ENCODE measurements at places on chromosomes 3 and 15.
A peak's percentile ranks its signal among the peaks of the same experiment; 100 is the strongest.

DNA sequence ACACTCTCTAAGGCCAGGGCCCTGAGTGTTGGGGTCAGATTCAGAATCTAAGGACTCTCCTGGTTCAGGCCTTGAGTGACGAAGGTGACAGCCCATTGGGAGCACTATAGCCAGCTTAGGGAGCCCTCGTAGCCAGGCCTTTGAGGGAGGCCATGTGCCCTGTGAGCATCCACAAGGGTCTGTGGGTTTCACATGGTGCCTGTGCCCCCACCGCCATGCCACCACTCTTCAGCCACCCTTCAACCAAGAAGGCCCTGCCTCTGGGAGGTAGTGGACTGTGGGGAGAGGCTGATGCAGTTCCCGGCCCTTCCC, 37.5 kb downstream of the TSPAN3 start:
- DNase-seq = no peak

- no peak for DNase-seq
These were observed 46.1 kb downstream of the MCTP2 start for GRCh38 chr15:94277485-94277884.

DNA sequence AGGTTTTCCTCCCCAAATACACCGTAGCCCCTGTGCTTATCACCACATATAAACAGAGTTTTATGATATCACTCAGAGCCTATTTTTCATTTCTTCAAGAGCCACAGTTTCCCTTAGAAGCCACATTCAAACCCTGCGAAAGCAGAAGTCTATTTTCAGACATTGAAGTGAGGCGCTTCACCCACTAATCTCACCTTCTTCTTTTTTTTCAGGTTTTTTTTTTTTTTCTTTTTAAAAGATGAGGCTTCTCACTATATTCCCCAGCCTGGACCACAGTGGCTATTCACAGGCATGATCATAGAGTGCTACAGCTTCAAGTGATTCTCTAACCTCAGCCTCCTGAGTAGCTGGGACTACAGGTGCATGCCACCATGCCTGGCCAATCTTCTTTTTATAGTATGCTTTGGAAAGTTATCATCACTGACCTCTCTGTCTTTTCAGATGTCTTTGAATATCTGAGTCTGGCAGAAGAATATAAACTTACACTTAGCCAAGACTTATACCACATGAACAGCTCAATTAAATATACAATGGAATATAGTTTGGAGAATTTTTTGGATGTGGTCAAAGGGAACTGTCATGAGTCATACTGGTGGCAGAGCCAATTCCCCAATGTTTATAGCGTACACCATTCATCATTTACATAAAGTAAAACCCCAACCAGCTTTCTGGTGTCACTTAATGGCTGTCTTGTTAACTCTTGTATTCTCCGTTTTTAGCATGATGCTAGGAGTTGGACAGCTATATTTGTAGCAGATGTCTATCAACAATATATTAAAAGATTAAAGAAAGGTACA, 59.7 kb upstream of the CCDC50 start:
- DNase-seq = peak; percentile 58

GRCh38 chr3:179972881-179973423, 63.8 kb downstream of the PEX5L start:
- DNase-seq = no peak

GRCh38 chr15:63968700-63969099, 77.6 kb downstream of the DAPK2 start:
- no peak for DNase-seq

GRCh38 chr3:98730338-98730737, 32.8 kb upstream of the ST3GAL6 start:
- DNase-seq = no peak

GRCh38 chr15:38904298-38904697, 339.7 kb upstream of the RASGRP1 start:
- DNase-seq = no peak

GRCh38 chr15:63338170-63338569, 43.5 kb downstream of the CA12 start:
- DNase-seq = peak; percentile 61

GRCh38 chr15:20348291-20348899, 193.2 kb downstream of the GOLGA6L6 start:
- DNase-seq = no peak

GRCh38 chr15:39106950-39107349, 473.9 kb upstream of the THBS1 start:
- DNase-seq = no peak

DNA sequence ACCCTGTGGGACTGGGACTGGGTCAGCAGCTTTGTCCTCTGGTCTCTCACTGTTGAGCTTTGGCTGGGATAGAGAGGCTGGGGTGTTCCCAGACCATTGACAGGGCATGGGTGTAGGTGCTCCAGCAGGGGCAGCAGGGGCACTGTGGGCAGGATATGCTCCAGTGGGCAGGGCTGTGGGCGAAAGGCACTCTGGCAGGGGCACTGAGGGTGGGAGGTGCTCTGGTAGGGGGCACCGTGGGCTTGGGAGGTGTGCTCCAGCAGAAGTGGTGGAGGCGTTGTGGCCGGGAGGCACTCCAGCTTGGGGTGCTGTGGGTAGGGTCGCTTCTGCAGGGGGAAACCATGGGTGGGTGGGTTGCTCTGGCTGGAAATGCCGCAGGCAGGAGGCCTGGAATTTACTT, 62.1 kb downstream of the LRRC49 start:
- no peak for DNase-seq

GRCh38 chr15:65646486-65646885, 24.7 kb downstream of the SLC24A1 start:
- DNase-seq = peak; percentile 59

Data from HCEC 1CT (cell line).